Aorta (tissue), 5 donors: ENCODE measurements at places on chromosomes 2 and 18. TPM values are rescaled to one million over a fixed set of nuclear protein-coding genes. Genes with fewer than 3 reads are reported as not detected.
A peak's percentile ranks its signal among the peaks of the same experiment; 100 is the strongest.

- no peak for DNase-seq
These were observed 39.8 kb upstream of the SPTBN1 start for GRCh38 chr2:54416166-54416813.

DNA sequence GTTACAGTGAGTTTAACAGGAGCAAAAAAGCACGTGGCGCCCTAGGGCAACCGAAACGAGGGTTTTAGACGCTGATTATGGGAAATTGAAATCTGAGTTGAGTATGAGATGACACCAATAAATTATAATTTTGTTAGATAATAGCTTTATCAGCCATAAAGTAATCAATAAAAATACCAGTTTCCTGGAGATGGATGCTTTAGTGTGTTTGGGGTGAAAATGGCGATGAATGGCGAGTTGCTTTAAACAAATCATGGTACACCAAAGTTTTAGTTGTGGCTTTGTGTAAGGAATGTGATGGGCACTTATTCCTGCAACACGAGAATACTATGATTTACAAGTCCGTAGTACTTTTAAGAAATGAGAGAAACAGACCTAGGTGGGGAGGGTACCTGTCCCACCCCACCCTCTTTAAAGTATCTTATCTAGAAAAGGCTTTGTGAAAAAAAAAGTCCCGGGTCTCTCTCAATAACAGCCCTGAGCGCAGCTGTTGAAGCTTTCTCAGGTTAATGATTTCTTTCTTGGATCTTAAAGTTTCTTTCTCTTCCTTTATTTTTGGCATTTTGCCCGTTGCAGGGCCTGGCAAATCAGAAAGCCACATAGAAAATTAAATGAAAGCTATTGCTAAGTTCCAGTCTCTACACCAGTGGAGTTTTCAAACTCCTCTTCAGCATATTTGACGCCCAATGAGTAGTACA lies 1.5 kb upstream of the RRM2 start:
- DNase-seq = no peak

DNA sequence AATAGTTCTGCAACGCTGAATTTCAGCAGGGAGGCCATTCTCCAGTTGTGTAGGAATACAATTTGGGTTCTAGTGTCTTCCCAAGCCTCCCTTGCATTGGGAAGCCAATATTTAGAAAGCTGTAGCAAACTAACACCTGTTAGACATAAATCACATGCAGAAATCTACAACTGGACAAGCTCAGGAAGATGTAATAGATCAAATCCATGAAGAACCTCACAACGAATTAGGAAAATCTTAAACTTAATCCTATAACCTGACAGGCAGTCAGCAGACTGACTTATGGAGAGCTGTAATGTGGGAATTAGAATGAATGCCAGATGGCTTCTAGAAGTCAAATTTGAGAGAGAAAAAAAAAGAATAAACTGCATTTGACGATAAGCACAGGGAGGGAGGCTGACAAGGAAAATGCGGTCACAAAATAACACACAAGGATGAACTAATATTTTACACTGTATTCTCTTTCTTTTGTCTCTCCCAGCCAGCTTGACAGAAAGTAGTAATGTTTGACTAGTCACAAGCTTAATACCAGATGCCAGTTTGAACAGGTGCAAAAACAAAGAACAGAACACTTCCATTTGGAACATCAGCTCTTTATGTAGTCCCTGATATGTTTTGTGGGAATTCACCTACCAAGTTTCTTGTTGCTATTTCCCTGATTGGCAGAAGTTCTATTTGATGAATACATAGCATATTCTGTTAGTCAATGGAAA lies 50.8 kb upstream of the FANCL start:
- DNase-seq = no peak

- DNase-seq = no peak
These were observed 395.5 kb upstream of the HNRNPA3 start for GRCh38 chr2:176817061-176817565.

- DNase-seq = no peak
These were observed 9.0 kb upstream of the LCT start for GRCh38 chr2:135845997-135846396.

GRCh38 chr2:37326285-37326684 lies 1.7 kb upstream of the PRKD3 start:
- DNase-seq = no peak

DNA sequence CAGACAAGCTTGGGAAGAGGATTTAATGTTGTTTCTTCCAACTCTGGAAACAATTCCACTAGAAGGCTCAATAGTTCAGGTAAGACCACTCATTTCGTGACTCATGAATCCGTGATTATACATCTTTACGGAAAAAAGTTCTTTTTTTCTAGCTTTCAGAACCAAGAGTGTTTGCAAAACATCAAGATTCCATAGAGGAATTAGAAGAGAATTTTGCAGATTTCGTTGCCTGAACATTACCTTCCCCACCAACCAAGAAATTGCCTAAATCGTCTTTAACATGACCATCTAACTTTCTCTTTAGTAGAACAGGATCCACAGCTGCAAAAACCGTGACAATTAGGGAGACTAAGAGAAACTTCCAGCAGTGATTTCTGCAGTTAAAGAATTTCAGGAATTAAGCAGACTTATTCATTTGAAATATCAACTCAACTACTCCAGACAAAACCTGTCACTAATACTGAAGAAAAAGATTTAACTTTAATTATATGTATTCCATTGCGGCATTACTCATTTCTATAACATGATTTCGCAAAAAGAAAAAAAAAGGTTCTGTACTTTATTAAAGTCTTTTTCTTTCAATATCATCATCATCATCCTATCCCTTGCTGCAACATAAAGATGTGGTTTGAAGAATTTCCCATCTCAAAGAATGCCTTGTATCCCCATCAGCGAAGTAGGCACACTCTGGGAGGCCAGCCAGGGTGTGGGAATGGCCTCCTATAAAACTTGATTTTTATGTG lies 1.9 kb upstream of the NAB1 start:
- no peak for DNase-seq

- no peak for DNase-seq
These were observed 638.7 kb downstream of the ZEB2 start for GRCh38 chr2:143881246-143881645.

Gene RBM44
- total RNA-seq = 2.5 TPM

Gene SLC23A3
- 7.3 TPM for total RNA-seq

DNA sequence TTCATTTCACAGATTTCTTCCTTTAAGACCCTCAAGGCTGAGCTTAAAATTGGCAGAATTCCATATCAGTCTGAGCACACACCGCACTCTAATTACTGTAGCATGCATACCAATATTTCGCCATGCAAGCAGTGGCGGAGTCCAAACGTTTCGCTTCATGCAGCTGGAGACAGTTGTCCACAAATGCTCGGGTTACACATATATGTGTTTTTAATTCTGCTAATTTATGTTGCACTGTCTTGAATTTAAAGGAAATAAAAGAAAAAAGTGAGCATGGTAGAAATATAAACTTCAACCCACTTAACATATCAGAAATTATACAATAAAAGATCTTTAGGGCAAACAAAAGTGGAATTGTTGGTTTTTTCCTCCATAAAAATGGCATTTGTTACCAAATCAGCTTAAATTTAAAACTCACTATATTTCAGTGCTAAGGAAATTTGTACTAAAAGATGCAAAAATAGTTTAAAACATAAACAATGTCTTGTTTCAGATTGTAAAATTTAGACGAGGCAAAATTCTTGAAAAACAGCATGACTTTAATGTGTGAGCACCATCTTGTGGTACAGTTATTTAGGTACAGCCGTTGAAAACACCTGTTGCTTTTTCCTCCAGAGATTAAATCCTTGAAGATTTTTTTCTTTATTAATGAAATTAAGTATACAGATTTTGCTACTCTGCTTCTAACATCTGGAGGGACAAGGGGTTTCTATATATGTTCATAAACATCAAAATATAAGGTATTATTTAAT lies 24.1 kb upstream of the KANSL1L start:
- DNase-seq = no peak

- DNase-seq = no peak
These were observed 77.2 kb downstream of the NEURL3 start for GRCh38 chr2:96427917-96428316.

- no peak for DNase-seq
These were observed 205.3 kb upstream of the SYT4 start for GRCh38 chr18:43482600-43482999.

DNA sequence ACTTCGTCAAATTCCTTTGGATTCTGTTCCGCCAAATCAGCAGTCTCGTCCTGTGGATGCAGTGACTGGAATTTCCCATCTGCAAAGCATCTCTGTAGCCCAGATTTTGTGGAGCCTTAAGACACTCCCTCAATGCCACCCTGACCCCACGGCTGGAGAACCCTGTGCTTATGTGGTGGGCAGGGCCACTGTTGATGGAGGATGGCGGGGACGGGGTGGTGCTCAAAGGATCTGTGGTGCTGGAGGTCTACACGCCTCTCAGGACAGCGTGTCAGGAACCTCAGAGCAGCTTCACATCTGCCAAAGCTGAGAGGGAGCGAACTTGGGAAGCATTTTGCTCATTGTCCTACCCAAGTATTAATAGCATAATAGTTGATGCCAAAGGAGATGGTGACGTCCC lies 200.1 kb downstream of the MGAT5 start:
- DNase-seq = peak; percentile 35

DNA sequence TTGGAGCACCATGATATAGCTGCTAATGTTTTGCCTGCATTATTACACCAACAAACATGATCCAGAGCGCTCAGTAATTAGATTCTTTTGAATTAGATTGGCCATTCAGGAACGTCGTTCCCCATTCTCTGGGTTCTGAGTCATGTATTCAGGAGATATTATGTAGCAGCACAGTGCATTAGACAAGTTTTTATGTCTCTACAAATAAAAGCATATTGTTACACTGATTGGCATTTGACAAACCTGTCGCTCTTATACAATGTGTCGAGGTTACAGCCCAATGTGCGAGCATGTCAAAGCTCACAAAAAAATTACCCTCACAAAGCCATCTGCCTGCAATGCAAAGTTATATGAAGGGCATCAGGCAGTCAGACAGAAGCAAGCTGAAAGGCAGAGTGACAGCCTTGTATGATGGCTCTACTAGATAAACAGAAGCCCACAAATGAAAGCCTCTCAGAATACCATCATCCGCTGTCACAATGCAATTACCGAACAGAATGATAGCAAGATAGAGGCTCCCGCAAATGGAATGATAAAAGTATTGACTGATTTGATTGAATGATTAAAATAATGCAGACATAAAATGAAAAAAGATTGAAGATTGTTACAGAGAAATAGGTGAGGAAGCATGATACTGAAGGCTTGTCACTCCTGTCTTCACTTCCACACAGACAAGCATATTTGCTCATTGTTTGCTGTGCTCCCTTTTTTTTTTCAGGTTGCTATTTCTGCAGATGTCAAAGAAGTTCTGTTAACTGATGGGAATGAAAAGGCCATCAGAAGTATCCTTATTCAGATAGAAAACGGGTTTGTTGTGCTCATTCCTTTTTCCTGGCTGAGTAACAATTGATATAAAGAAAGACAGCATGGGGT lies 234.6 kb upstream of the SIX3 start:
- DNase-seq = no peak

GRCh38 chr2:70936165-70936978 lies 672 bp downstream of the ATP6V1B1 start:
- no peak for DNase-seq

Gene RFTN2
- total RNA-seq = 22.2 TPM

DNA sequence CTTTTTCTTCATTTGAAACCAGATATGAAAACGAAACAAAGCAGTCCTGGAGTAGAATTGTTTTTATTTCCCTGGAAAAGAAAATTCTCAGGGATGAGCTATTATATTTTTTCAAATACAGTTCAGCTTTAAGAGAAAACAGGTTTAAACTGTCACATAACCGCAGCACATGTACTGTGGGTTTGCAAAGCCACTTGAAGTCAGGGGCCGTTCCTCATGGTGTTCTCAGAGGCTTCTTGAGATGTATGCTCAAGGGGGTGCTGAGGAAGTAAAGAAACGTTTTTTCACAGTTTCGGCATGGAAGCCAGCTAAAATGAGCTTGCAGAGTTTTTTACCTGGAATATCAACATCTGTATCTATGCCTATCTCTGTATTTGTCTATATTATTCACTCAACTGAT lies 225.3 kb downstream of the MC4R start:
- no peak for DNase-seq

- no peak for DNase-seq
These were observed 45.6 kb upstream of the SELENOI start for GRCh38 chr2:26300234-26300925.

DNA sequence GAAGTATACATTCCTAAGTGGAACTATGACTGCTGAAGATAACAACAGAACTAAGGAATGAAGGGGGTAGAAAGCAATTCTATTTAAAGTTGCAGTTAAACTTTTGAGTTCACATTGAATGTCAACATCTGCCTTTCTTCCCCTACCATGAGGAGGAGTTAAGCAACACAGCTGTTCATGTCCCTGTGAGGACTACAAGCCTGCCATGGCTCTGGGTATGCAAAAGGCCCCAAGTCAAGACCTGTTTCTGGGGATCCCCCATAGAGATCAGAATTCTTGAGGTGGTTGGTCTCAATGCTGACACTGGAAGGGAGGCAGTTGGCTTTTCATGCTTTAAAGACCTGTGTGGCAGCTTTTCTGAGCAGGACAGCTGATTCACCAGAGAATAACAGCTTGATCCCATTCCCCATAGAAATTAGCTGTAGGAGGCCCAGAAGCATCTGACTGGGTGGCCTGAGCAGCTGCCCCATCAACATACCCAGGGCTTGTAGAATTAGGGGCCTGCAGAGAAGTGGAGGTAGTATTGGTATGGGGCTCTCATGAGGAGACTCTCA lies 131.0 kb downstream of the SETBP1 start:
- DNase-seq = no peak

DNA sequence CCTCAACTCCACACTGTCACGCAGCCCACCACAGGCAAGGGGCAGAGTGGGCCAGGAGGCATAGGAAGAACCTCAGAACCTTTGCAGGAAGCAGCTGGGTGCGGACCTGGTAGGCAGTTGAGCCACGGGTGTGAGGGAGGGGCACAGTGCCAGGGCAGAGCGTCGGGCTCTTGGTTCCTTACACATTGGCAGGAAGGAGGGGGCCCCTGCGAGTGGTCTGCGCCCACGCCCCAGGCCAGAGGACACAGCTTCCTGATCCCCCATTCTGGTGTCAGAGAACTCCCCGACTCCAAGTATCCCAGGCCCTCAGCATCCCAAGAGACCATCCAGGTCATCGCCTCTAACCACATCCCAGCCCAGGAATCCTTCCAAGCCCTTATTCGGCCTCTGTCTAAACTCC lies 61.5 kb downstream of the TNS1 start:
- peak; percentile 80 for DNase-seq

Gene PAX3
- not detected for total RNA-seq

DNA sequence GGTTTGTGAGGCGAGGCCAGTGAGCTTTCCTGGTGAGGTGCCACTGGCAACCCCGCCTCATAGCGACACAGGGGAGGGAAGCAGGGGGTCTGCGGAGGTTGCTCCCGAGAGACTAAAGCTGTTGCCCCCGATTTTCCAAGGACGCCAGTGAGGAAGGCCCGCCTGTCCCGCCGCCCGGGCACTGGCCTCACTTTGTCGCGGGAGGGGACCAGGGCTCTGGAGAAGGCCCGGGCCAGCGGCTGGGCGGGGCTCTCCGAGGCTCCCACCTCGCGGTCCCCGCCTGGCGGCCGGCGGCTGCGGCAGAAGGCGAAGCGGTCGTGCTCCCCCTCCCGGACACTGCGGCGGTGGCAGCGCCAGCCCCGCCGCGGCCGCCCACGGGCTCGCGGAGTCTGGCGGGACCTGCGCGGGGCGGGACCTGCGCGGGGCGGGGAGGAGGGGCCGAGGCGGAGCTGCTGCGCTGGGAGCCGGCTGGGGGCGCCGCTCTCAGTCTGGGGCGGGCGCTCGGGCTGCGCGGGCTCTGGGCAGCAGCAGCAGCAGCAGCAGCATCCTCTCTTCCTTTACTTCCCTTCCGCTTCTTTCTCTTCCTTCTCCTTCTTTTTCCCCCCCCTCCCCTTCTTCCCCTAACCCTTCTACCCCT lies at the start of gene MAP2:
Gene MAP2 (plus strand): TSS at position 486 of the 637 bp plus-strand sequence. CDS start 229,124 bp downstream, outside the sequence.
- peak; percentile 90 for DNase-seq

Gene CHRND
- not detected for total RNA-seq

GRCh38 chr2:233980955-233981561 lies 63.9 kb downstream of the TRPM8 start:
- DNase-seq = no peak
